Lower leg skin (tissue), 4 donors: ENCODE measurements at places on chromosomes 6 and 20. TPM values are rescaled to one million over a fixed set of nuclear protein-coding genes. Genes with fewer than 3 reads are reported as not detected.

GRCh38 chr6:166251655-166252054, 56.5 kb downstream of the PRR18 start:
- no peak for DNase-seq

ZC3H12D gene
- 1.3 TPM for total RNA-seq

DUSP15 gene
- 1.5 TPM for total RNA-seq

JAG1 gene
- 145 TPM for total RNA-seq

DNA sequence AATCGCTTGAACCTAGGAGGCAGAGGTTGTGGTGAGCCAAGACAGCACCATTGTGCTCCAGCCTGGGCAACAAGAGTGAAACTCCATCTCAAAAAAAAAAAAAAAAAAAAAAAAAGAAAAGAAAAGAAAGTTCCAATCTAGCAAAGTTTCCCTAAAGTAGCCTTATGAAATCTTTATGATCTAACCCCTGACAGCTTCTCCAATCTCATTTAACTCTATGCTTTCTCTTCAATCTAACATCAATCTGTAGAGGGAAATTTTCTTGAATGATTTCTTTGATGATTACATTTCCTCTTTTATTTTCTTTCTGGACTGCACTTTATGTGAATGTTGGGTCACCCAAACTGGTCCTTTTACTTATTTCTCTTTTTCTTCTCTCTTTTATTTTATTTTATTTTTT, 2.2 kb upstream of the SLC18B1 start:
- no peak for DNase-seq

DNA sequence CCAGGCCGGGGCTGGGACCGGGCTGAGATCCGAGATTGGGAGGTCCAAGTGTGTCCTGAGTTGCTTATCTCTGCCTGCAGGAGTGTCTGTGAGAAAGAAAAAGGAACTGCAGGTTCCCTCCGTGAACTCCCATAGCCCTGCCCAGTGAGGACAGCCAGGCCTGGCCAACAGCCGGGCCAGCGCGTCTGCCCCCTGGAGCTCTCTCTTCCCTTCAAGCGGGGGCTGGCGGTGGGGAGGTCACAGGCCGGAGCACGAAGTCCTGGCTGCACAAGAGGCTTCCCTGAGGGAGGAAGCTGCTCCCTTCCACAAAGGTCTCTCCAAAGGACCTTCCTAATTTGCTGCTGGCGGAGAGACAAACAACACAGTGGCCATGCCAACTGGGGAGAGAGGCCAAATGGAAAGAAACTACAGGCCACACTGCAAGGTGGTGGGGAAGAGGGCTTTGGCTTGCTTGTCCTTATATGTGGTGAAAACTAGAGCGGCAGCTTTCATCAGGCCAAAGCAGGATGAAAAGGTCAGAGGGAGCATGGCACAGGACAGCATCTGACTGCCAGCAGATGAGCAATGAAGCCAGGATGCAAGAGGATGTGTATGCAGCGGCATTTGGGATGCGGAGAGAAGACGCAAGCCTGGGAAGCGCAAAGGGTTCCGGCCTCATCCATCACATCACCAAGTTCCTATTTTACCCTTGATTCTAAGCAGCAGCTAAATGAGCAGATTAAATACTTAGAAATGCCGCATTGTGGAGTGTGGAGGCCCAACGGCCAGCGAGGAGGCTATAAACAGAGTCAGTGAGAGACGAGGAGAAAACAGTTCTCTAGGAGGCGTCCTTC, 260.0 kb downstream of the ERMARD start:
- DNase-seq: no peak

HLA-DMB gene
- 16.3 TPM for total RNA-seq

NINL gene
- 2.1 TPM for total RNA-seq

GRCh38 chr6:157380458-157380778, 572 bp upstream of the ZDHHC14 start:
- DNase-seq: no peak

CPNE5 gene
- total RNA-seq: not detected

DNA sequence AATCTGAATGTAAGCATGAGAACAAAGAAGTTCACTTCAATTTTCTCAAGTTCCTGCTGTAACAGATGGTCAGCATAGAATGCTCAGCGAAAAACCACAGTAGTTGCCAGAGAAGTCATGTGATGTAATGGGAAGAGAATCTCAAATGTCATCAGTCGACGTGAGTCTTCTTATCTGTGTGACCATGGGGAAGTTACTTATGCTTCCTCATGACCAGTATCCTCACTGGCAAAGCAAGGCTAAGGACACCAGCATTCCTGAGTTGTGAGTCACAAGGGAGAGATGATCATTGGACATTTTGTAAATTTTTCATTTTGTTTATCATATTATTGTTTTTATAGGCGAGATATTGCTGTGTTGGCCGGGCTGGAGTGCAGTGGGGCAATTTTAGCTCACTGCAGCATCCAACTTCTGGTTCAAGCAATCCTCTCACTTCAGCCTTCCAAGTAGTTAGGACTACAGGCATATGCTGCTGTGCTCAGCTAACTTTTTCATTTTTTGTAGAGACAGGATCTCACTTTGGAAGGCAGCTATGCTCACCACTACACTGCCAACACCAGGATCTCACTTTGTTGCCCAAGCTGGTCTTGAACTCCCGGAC, 21.9 kb downstream of the SGK1 start:
- DNase-seq: peak; percentile 63

BYSL gene
- total RNA-seq: 12.2 TPM

DNA sequence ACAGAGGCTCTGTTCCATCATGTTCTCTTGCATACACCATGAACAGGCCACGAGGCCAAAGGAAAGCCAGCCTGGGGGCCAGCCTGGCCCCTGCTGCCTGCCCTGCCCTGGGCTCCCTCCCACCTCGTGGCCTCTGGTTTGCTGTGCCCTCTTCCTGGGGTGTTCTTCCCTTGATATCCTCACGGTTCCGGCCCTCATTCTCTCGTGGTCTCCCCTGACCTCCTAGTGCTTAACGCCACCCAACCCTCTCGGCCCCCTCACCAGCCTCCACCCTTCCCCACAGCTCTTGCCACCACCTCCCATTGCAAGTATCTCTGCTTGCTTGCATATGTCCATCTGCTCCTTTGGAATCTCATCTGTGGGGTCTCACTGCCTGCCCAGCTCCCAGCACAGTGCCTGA, 73.0 kb downstream of the GNAS-AS1 start:
- no peak for DNase-seq

- no peak for DNase-seq
These were observed 47.3 kb downstream of the TSHZ2 start for GRCh38 chr20:53019464-53019863.
